ENCODE measurements at places on chromosomes 2 and 18.

DNA sequence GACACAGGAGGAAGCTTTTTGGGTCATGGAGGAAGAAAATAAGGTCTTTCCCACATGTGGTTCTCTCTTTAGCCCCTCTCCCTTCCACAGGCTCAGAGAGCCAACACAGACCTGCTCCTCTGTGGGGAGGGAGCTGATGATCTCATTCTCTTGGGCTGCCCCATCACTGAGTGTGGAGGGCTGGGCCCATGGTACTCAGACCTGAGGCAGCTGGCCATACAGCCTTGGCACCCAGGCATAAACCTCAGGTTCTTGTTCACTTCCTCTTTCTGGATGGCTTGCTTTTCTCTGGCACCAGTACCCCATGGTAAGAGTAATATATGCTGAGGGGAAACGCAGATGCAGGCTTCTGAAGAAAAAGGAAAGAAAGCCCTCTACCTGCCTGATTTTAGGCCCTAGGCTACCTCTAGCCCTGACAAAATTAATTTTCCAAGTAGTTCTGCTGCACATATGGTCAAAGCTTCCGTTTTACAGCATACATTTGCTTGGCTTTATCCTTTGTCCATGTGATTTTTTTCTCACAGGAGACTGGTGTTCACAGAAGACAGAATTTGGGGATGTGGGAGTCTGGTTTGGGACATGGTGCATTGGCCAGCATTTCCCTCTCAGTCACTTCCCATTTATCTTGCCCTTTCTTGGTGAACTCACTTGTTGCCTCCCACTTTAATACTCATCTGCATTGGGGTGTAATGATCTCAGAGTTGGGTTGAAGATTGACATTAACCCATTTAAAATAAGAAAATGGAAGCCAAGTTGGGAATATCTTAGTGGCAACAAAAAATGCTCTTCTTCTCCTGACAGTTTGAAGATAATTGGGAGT is 11.1 kb downstream of the DHRS9 start:
- no peak for DNase-seq

DNA sequence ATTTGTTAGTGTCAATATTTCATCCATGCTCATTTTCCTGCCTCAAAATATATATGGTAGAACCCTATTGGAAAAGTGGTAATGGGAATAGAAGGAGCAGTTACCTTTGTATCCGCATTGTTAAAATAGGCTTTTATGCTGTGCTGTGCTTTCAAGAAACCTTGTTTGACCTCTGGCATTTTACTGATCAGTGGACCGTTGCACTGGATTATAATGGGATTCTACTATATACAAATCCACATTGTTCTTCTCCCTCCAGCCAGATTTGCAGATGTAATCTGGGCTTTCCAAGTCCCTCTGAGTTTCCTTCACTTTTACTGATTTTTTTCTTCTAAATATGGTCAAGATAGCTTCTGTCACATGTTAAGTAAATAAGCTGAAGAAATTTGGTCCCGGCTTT is 23.3 kb upstream of the FAM237A start:
- no peak for DNase-seq

GRCh38 chr18:21316296-21316695 is 74.3 kb downstream of the GREB1L start:
- DNase-seq: no peak

DNA sequence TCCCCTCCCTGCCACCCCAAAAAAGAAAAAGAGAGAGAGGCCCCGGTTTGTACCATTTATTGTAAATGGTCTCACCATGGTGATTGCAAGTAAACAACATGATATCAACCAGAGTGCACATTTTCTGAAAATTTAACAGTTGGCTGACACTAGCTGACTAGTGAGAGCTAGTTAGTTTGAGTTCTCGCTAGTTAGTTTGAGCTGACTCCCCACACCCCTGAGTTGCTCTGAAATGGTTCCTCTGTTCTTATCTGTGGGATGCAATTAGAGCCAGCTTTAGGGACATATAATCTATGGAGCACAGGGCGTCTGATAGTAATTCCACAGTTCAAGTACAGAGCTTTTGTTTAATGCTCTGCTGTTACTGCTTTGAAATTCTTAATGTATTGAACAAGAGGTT is 13.1 kb downstream of the CASP10 start:
- no peak for DNase-seq

GRCh38 chr18:32920796-32921787 is 148.3 kb upstream of the KLHL14 start:
- DNase-seq: no peak

GRCh38 chr2:48733067-48733503 is 22.4 kb downstream of the LHCGR start:
- DNase-seq: no peak

All from stimulated activated CD4-positive, alpha-beta T cell treated with anti-CD3 and anti-CD28 coated beads, Interleukin-1b, Interleukin-23, amount 100 ng/mL, for 24 hours (primary cell).